ENCODE measurements at places on chromosomes 4 and X. TPM values are rescaled to one million over a fixed set of nuclear protein-coding genes. Genes with fewer than 3 reads are reported as not detected.
A peak's percentile ranks its signal among the peaks of the same experiment; 100 is the strongest.

Gene H2BW2
- not detected for total RNA-seq

Gene SLC2A9
- 4.6 TPM for total RNA-seq

Gene RHOXF1
- total RNA-seq: not detected

DNA sequence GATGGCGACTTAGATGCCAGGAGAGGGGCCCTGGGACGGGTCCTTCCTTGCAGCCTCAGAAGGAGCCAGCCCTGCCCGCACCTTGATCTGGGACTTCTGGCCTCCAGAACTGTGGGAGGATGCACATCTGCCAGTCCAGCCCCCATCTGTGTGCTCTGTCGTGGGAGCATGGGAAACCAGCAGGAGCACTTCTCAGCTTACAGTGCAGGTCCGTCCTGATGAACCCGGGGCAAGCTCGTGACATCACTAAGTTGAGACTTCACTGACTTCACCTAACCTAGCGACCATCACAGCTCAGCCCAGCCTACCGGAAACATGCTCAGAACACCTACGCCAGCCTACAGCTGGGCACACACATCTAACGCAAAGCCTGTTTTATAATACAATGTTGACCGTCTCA lies 38.1 kb downstream of the ABLIM2 start:
- no peak for DNase-seq

DNA sequence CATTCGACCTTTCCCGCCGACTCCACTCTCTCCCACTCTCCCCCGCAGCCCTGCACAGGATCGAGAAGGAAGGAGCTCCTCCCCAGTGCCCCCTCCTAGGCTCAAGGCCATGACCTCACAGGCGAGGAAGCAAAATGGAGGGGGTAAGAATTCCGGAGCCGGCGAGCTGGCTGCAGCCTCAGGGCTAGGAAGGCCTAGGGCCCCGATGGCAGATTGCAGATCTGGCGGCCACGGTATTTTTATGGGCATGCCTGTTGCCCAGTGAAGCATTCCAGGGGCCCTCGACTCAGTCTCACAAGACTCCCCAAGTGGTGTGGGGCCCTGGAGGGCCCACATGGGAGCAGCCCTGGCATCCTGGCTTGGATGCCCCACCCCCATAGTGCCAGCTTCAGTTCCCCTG lies 942 bp upstream of the L1CAM start:
- no peak for DNase-seq

- DNase-seq: peak; percentile 30
Observed at GRCh38 chrX:66914080-66914479, 275.2 kb upstream of the EDA2R start.

Data from lung (tissue), 17 donors.